NCI-H1694 (cell line): ENCODE measurements at places on chromosomes 5 and 9.
A peak's percentile ranks its signal among the peaks of the same experiment; 100 is the strongest.

DNA sequence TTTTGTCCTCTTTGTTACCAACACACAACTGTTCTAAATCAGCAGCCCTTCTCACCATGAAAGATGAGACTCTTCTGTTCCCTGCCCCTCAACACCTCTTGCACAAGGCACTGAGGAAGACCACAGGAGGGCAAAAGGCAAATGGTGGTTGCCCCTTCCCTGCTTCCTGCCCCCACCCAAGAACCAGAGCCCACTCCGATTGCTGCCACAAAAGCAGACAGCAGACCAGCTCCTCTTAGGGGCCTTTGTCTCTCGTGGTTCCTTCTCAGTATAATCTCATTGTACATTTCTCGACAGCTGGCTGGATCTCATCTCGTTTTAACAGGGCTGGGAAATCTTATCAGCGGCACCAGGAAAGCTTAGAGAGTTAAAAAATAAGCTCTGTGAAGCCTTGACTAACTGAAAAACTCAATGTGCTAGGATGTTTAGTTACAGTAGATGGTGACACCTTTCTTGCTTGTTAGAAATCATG lies 1.1 kb downstream of the MVB12B start:
- no peak for DNase-seq

- DNase-seq = no peak
Observed at GRCh38 chr5:113090336-113091106, 113.9 kb downstream of the DCP2 start.

DNA sequence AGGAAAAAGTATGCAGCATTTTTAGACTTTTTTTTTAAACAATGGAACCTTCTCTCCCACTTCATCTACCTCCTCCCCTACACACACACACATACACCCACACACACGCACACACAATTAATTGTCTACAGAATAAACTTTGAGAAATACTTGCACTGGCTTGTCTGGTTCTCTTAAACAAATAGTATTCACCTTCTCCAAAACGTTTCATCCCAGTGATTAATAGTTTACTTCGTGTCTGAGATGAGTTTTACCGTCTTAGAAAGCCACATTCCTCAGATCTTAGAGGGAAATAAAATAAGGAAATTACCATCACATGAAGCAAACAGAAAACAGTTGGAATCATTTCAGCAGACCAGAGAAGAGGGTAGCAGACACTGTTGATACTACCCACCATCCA lies 570.6 kb upstream of the CLINT1 start:
- no peak for DNase-seq

DNA sequence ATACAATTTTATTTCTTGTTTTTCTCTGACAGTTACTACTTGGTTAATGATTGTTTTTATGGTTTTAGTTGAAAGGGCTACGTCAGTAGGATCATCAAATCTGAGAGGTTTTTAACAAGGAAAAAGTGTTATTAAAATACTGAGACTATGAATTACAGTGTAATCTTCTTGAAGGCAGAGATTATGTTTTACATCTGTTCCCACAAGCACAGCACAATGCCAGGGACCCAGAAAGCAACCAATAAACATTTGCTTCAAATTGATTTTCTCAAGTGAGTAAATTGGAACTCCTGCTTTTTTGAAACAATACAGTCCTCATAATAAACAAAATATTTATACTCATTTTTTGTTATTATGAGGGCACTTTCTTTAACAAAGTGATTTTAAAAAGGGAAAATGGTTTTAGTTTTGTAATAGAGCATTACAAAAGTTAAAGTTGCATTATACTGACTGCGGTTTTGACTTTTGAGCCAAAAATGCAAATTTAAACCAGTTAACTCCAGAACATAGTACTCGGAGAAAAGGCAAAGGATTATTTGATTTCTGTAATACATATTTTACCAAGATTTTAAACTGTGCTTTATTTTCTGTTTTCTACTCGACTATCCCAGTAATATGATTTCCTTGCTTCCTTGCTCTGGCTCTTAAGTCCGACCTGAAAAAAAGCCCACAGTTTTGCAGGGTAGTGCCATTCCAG lies 176.9 kb downstream of the GDNF start:
- no peak for DNase-seq

- no peak for DNase-seq
Observed at GRCh38 chr5:95712347-95712958, 18.7 kb upstream of the RHOBTB3 start.

DNA sequence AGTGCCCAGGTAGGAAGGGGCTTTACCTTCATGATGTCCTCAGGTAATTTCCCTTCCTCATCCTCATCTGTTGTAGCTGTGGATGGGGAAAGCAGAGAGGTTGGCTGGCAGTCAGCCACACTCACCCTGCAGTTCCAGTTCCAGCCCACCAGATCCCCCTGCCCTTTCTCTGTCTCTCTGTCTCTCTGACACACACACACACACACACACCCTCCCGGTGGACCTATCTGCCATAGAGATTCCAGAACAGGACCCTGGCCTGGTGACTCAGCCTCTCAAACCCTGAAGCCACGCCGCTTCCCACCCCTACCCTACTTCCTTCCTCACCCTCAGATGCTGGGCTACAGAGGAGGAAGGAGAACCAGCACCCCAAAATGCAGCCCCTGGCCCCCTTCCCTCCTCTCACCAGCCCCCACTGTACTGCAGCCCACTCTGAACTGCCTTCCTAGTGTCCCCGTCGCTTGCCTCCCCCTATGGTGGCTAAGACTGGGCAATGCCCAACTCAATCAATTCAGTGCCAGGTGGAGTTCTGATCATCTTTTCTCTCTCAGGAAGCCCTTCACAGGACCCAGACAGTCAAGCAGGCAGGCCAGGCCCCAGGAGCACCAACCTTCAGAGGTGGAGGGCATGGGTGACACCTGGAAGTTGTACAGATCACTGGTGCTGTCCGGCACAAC lies 4.8 kb downstream of the IRF1 start:
- no peak for DNase-seq

DNA sequence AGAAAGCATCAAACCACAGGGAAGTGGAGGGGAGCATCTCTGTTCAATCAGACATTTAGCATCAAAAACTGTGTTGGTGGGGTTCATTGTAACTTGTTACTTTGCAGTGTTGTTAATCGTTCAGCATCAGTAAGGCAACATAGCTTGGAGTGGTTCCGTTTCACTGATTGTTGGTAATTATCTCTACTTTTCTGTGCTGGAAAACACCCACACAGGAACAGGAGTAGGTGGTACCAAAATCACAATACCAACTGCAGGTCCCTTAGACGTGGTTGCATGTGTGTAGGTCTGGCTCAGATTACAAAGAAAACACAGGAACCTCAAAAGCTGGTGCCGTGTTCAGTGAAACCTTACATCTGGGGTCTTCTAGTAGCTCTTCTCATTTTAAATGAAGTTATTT lies 146.8 kb downstream of the RNF180 start:
- DNase-seq = no peak

DNA sequence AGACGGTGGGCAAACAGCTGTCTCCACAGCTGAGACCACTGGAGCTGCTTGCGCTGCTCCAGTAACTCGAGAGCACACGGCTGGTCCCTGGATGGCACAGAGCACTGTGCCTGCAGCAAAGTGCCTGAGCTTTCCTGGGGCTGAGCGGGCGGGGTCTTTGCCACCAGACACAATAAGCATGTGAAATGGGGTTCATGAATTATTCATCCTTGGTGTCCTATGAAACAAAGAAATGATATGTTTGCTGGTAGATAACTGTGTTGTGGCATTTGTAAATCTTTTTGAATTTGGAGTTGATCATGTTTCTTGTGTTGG lies 151.7 kb upstream of the MPDZ start:
- peak; percentile 51 for DNase-seq

- DNase-seq = no peak
Observed at GRCh38 chr5:120101771-120102170, 362.3 kb upstream of the PRR16 start.

GRCh38 chr9:131312822-131313770 lies 23.6 kb downstream of the PLPP7 start:
- no peak for DNase-seq

GRCh38 chr9:90846770-90847419 lies 45.3 kb downstream of the SYK start:
- DNase-seq = no peak

DNA sequence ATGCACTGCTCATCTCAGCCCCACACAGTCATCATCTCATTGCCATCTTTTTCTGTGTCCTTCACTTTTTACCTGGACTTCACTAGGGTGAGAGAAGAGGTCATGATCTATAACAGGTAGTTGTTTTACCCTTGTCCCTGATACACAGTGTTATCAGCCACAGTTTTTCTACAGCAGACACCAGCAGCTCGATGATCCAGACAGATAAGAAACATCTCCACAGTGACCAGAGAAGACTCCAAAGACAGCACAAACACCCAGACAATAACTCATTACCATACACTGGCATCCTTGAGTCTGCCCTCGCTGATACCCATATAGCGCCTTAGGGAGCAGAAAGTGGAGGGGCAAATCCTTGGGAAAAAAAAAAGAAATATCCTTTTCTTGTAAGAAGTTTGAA lies 194.1 kb downstream of the DTWD2 start:
- no peak for DNase-seq

- DNase-seq = no peak
Observed at GRCh38 chr9:93829271-93830011, 125.7 kb downstream of the BARX1 start.

DNA sequence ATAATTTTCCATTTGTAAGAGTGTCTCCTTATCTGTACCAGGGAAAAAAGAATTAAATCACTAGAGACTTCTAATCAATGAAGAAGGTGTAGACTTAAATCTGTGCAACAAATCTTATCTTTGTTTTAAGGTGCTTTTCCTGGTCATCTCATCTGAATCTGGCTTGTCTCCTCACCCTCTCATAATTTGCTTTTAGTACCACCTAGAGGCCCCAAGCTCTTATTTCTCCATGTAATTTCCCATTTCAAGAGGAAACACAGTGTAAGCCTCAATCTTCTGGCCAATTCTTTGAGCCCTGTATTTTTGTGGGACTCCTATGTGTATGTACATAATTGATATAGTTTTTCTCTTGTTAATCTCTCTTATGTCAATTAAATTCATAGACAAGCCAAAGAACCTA lies 1975.3 kb upstream of the CDH6 start:
- DNase-seq = no peak

DNA sequence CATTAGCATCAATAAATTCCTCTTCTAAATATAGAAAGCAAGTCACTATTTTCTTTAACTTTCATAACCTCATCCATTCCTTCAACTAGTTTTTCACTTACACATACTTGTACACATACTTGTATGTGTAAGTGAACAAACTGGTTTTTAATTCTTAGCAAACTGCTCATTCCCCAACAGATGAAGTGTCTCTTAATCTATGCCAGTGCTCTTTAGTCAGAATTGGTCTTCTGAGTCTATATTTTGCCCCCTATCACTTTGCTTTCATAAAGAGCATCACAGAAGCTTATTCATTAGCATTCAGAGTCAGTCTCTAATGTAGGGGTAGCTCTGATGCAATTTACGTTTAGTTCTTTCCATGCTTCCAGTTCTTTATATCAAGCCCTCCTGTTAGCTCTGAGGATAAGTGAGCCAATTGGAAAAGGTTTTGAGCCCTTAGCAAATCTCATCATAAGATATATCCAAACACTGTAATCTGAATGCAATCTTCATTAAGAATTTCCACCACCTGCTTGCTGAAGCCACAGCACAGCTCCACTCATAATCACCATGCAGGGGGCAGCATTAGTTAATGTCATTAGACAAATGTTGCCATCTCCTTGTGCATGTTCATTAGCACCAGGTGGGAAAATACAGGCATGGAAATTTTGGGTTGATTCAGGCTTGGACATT lies 178.5 kb upstream of the SLC24A2 start:
- peak; percentile 43 for DNase-seq

DNA sequence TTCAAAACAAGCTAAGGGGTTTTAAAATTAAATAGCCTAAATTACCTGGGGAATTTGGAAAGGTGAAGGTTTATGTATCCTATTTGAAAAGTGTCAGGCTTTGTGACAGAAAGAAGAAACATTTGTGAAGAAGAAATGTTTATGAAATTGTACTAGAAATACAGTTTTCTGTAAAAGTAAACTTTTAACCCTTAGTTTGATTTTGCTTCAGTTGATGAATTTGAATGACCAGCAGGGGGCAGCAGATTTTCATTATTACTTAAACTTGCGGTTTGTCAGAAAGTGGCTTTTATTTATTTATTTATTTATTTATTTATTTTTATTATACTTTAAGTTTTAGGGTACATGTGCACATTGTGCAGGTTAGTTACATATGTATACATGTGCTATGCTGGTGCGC lies 58.1 kb downstream of the NNT start:
- DNase-seq = peak; percentile 71

DNA sequence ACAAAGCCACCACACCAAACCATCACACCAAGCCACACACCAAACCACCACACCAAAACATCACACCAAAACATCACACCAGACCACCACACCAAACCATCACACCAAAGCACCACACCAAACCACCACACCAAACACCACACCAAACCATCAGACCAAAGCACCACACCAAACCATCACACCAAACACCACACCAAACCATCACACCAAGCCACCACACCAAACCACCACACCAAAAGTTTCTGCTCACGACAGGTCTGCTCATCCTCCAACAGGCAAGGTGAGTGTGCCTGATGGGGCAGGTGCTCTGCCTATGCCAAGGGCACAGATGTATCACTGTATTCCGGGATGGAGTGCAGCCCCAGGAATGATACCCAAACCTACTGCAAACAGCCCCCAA lies 87.9 kb upstream of the FSTL4 start:
- DNase-seq = no peak

DNA sequence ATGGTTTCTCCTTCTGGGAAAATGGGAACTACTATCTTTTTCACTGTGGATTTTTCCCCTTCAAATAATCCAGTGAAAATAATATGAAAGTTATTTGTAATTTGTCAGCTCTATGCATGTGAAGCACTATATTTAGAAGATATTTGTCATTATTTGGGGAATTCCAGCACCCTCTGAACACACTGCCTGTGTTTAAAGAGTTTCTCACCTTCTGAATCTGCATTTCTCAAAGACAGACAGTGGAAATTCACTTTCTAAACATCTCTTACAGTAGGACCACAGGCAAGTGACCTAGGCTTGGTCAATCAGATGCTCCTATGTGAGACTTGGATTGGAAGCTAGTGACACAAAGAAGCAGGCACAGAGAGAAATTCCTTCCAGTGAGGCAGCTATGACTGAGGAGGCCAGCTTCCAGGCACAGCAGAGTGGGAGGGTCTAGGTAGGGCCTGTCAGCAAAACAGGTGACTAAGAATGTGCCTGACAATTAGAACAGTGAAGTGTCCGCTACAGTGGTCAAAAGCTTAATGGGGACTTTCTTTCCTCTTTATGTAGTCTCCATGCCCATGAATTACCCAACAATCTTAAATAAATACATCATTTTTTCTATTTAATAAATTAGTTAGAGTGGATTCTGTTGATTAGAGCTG lies 167.2 kb downstream of the HMHB1 start:
- DNase-seq = no peak

DNA sequence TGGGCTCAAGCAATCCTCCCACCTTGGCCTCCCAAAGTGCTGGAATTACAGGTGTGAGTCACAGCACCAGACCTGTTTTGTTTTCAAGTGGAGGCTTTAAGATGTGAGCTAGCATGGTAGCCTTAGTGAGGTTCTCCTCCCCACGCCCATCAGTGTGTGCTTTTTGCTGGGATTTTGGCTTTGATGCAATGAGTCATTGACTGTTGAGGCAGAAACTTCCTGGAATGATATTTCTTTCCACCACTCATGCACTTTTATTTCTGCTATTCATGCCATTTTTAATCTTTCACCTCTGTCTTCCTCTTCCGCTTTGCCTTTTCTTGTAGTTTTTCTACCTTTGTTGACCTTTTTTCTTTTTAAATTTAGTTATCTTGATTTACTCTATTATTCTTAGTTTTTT lies 4.2 kb upstream of the NFIL3 start:
- no peak for DNase-seq

- no peak for DNase-seq
Observed at GRCh38 chr5:39211773-39212172, 7.6 kb downstream of the FYB1 start.
